OCI-LY7 (cell line): ENCODE measurements at places on chromosomes 5 and 9. TPM values are rescaled to one million over a fixed set of nuclear protein-coding genes. Genes with fewer than 3 reads are reported as not detected.
A peak's percentile ranks its signal among the peaks of the same experiment; 100 is the strongest.

GRCh38 chr5:143355710-143356109, 47.8 kb downstream of the NR3C1 start:
- no peak for DNase-seq

- no peak for DNase-seq
Measured at GRCh38 chr5:171641891-171642290, 143.7 kb upstream of the SMIM23 start.

Gene HMCN2
- not detected in 2 replicates for total RNA-seq

GRCh38 chr9:89633404-89633803, 28.6 kb downstream of the GADD45G start:
- DNase-seq, result no peak

DNA sequence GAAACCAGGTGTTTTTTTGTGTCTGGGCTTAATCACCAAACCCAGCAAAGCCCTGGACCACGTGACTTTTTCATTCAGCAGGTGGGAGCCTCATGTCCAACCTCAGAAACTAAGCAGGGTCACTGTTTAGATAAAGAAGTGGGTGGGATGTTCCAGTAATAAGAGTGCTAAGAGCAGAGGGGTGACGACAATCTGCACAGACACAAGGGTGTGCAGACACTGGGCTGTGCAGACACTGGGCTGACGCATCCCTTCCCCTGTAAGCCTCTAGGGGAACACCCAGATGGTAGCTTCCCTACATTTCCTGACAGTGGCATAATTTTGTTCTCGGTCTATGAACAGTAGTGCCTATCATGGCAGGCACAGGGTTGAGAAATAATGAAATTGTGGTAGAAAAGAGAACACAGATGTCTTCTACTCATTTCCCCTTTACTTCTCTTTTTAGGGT, 85.1 kb downstream of the SAXO1 start:
- no peak for DNase-seq

- no peak for DNase-seq
Measured at GRCh38 chr5:163261647-163262269, 175.6 kb upstream of the CCNG1 start.

Gene GEMIN5
- total RNA-seq, result 20.6 and 25.6 TPM in 2 replicates

- DNase-seq, result no peak
Measured at GRCh38 chr5:132184588-132184987, 43.1 kb downstream of the P4HA2 start.

GRCh38 chr9:21579247-21579671, 97.1 kb upstream of the IFNE start:
- DNase-seq, result no peak

Gene PTRH1
- total RNA-seq, result 8.9 and 10.2 TPM in 2 replicates

Gene SLC6A3
- not detected in 2 replicates for total RNA-seq

GRCh38 chr5:13143630-13144029, 800.9 kb downstream of the DNAH5 start:
- no peak for DNase-seq

GRCh38 chr5:80668016-80668969, 13.5 kb upstream of the DHFR start:
- no peak for DNase-seq

Gene GLIPR2
- total RNA-seq, result not detected in 2 replicates

DNA sequence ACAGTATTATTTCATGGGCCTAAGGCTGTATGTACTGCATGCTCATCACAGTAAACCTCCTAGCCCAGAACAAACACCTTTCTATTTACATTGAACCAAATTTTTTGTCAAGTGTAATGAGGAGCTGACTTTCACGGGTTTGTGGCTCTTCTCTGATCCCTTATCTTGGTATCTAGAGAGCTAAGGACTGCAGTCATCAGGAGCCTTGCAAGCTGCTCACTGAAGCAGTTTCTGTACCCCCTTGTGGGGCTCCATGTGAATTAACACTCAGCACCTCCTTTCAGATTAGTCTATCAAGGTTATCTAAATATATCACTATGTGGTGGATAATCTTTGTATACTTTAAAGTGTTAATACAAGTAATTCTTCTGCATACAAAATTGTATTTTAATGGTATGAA, 108.2 kb downstream of the AUH start:
- DNase-seq, result peak; percentile 35
